Heart right ventricle (tissue), 16 donors: ENCODE measurements at places on chromosomes 16 and 17. TPM values are rescaled to one million over a fixed set of nuclear protein-coding genes. Genes with fewer than 3 reads are reported as not detected.
A peak's percentile ranks its signal among the peaks of the same experiment; 100 is the strongest.

Gene VASN
- 7.7 TPM for polyA plus RNA-seq

DNA sequence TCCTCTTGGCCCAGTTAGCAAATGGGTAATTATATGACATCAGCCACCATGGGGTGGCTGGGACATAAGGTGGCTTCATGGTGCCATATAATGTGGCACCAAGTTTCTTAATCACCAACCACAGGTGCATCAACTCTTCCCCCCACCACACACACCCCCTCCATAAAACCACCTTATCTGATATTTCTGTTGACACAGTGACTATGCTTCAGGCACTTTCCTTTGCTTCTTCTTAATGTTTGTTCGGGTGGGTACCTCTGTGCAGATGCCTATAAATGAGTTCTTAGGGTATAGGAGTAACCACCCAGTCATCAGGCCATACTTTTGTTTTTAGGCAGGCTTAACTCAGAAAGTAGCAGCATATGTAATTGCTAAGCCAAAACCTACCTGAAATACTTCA, 29.5 kb downstream of the RNF43 start:
- DNase-seq, result no peak

- no peak for DNase-seq
These were observed 86.9 kb downstream of the RBBP6 start for GRCh38 chr16:24626256-24626655.

DNA sequence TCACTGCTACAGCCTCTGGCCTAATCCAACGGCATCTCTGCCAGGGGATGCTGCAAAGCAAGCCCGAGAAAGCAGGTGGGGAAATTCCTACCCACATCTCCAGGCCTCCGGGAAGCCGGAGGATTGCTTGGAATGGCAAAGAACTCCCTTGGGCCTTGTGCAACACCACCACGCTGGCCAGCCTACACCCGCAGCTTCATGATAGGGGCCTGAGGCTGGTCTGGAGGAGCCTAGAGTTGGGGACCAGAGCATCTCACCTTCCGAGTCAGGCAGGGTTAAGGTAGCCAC, 20.3 kb downstream of the GGA3 start:
- DNase-seq, result no peak

- no peak for DNase-seq
These were observed 195.5 kb downstream of the RAB11FIP4 start for GRCh38 chr17:31586946-31587345.

Gene KRTAP4-6
- polyA plus RNA-seq, result not detected

DNA sequence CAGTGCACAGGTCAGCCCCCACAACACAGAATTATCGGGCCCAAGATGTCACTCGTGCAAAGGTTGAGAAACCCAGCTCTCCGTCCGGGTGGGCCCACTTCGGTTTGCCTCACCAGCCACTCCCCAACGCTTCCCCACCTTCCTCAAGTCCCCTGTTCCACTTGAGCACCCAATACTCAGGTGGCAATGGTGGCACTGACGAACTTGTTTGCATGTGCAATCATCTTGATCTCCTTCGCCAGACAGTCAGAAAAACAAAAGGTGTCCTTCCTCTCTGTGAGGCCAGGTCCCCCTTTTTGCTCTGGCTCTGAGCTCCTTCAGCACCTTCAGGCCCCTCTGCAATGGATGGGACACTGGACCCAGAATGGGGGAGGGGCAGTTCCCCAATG, 3.7 kb downstream of the GGA2 start:
- no peak for DNase-seq

DNA sequence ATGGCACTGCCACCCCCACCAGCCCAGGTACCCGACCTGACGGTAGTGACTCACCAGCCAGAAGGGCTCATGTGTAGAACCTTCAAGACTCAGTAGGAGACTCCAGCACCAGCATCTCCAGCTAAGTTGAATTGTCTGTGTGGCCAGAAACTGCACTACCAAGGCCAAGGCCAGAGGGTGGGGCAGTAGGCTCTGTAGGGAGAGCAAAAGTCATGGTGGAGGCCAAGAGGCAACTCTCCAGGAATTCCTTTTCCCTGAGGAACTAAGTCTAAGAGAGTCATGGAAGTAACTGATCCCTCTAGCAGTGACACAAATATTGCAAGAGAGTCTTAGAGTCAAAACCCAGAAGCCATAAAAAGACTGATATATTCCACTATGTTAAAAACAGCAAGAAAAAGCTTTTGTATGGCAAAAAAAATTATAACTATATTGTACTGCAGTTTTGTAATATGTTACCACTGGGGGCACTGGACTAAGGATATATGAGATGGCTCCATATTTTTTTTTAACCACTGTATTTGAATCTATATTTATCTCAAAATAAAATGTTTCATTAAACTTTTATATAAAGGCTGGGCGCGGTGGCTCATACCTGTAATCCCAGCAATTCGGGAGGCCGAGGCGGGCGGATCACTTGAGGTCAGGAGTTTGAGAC, 30.2 kb upstream of the GUCY2D start:
- peak; percentile 16 for DNase-seq

Gene VAC14
- polyA plus RNA-seq, result 27.1 TPM

GRCh38 chr17:40247926-40248495, 28.9 kb downstream of the WIPF2 start:
- no peak for DNase-seq

DNA sequence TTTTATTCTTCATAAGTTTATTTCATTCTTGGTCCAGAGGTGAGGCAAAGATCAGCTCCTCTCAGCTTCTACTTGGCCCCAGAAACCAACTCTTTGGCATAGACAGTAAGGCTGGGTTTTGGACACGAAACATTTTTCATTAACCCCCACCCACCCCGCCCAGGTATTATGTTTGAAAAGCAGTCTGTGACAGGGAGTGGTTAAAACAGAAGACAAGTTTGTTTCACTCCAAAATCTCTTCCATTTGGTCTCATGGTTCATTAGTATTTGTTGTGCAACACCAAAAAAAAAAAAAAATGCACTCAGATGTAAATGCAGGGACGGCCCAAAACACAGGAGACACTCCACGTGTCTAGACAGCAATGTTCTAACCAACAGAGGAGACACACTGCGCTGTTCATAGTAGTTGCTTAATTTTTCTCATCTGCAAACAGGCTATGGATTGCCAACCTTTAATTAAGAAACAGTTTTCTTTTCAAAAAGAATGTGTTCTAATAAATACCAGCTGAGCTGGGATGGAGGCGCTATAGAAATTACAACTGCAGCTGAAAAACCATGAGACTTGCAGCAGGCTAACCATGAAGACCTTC, 39.8 kb upstream of the MMP2 start:
- no peak for DNase-seq

DNA sequence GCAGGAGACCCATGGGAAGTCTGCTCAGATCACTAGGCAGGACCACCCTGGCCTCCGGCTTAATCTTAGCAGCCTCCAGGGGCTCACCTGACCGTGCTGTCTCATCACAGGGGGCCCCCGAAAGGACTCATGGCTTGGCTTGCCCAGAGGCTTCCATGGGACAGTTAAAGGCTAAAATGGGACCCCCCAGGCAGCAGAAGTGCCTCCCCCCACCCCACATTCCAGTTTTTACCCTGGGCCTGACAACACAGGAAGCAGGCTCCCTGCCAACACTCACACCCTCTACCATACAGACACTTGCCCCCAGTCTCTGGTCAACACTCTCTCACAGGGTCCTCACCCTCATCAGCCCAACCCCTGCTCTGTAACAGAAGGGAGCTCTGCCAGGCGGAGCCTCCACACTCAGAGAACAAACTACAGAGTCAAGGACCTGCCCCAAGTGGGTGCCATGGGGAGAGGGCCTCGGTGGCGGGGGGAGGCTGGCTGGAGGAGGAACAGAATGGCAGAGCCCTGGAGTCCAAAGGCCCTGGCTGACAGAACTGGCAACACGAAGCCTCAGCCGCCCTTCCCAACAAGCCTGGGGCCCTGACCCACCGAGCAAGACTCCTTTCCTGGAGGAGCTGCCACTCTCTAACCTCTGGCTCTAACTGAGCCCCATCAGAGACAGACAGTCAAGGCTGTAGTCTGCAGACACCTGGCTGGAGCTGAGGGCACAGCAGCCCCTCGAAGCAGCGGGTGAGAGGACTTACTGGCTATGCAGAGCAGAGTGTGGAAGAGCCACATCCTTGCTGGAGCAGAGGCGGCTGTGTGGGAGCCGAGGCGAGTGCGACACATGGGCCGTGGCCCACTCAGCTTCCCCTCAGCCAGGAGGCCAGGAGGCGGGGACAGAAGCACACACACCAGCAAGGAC, at the start of gene ITGAE:
TSS of gene ITGAE (minus strand) at position 827 of the 910 bp plus-strand sequence. CDS start at position 783, 44 bp downstream.
- no peak for DNase-seq

DNA sequence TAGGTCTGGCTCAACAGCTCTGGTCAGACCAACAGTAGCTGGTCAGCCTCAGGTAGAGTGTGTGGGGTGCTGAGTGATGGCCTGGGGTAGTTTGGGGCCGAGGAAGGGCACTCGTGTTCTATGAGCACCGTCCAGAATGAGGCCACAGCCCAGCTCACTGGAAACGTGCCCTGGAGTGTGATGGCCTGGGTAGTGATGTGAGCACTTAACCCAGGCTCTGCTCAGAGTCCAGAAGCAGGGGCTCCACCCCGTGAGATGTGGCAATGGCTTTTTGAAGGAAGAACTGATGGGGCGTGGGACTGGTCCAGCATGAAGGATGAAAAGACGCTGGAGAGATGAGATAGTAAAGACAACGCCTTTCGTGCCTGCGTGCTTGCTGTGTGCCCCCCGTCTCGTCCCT, 35.3 kb downstream of the NTN1 start:
- no peak for DNase-seq

DNA sequence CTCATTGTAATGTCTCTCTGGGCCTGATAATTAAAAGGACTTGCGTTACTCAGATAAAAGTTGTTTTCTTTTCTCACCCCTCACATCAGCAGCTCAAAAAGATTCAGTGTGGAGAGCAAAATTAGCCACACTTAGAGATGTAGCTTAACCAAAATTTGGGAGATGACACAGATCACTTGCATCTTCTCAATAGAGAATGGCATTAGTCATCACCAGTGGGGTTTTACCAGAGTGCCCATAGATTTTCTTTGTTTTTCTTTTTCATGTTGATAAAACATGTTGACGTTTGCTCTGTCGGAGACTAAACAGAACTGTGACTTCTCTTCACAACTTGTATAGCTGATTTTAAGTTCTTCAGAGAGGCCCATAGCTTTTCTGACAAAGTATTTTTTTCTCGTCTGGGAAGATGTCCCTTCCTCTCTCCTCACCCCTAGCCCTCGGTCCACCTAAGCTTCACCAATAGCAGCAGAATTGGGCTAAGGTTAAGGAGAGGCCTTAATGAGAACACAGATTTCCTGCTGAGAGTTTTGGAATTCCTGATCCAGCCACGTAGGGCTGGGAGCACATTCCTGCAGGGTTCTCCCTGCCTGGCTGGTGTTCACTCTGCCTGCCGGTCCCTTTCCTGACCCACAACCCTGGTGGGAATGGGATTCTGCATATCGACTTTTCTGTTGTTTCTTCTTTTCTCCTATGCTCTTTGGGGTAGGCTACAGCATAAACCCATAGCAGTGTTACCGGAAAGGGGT, 92.6 kb downstream of the CACNG3 start:
- no peak for DNase-seq

GRCh38 chr16:68487203-68487514, 38.9 kb upstream of the SMPD3 start:
- no peak for DNase-seq

- DNase-seq, result no peak
These were observed 26.6 kb downstream of the AIPL1 start for GRCh38 chr17:6408276-6408675.

GRCh38 chr16:79303959-79304387, 296.6 kb downstream of the MAF start:
- DNase-seq, result no peak

GRCh38 chr17:77930780-77931768, 27.4 kb upstream of the TNRC6C start:
- DNase-seq, result no peak

DNA sequence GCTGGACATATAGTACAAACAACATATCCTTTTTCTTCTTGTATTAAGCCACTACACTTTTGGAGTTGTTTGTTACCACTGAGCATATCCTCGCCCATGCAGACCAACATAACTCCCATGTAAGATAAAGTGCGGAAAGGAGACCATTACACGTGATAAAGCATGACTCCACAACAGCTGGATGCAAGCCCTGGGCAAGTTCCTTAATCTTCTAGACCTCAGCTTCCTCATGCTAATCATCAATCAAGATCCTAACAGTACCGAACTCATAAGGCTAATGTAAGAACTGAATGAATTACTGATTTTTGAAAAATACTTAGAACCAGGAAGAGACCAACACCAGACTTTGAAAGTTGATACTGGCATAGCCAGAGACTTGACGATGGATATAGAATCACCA, 47.0 kb upstream of the GSG1L start:
- no peak for DNase-seq
